Activated CD8-positive, alpha-beta T cell treated with anti-CD3 and anti-CD28 coated beads for 36 hours (primary cell): ENCODE measurements at places on chromosomes 16 and 17. TPM values are rescaled to one million over a fixed set of nuclear protein-coding genes. Genes with fewer than 3 reads are reported as not detected.

DNA sequence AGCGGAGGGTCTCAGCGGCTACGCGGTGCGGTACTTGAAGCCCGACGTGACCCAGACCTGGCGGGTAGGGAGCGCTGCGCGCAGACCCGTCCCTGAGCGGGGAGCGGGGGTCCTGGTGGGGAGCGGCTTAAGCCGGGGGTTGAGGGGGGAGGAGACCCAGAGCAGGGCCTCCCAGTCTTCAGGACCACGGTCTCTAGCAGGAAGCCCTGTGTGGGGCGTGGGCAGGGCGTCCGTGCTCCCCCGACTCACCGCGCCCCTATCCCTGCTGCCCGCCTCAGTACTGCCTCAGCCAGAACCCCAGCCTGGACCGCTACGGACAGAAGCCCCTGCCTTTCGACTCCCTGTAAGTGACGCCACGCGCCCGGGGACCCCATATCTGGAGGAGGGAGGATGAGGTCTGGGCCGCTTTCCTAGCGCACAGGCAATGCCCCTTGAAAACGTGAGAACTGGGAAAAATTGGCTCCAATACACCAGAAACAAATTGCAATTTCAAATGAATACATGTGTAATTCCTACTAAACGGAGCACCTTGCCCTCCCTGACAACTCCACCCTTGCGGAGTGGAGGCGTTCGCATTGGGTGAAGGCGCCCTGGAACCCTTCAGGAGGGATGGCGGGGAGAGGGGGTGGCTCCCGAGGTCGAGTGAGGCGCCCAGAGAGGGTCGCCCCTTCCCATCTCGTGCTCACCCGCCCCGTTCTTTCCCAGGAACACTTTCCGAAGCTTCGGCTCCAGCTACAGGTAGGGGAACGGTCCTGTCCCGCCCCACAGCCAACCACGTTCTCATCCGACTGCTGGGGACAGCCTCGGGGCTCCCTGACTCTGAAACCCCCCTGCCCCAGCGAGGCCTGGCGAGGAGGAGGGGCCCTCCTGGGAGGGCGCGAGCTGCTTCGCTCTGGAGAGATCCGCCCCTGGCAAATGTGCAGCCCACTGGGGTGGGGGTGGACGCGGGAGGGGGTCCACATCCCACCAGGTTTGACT is 14.6 kb upstream of the CNGB1 start:
- no peak for DNase-seq

DNA sequence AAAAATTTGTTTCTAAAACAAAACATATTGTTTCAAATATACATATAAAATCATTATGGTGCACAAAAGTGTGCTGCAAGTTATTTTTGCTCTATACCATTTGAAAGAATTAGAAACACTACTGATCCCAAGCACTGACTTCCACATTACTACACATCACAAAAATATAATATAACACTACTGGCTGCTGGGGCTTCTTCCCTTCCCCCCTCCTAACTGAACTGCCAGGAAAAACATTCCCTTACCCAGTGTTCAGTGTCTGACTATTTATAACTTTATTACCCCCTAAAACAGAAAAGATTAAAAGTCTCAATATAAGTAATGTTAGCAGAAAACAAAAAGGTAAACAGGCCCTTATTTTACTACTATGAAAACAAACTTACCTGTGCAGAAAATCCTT is 36.9 kb downstream of the GPATCH8 start:
- DNase-seq = no peak

- DNase-seq = no peak
These were observed 26.3 kb downstream of the ADORA2B start for GRCh38 chr17:15971098-15971678.

DNA sequence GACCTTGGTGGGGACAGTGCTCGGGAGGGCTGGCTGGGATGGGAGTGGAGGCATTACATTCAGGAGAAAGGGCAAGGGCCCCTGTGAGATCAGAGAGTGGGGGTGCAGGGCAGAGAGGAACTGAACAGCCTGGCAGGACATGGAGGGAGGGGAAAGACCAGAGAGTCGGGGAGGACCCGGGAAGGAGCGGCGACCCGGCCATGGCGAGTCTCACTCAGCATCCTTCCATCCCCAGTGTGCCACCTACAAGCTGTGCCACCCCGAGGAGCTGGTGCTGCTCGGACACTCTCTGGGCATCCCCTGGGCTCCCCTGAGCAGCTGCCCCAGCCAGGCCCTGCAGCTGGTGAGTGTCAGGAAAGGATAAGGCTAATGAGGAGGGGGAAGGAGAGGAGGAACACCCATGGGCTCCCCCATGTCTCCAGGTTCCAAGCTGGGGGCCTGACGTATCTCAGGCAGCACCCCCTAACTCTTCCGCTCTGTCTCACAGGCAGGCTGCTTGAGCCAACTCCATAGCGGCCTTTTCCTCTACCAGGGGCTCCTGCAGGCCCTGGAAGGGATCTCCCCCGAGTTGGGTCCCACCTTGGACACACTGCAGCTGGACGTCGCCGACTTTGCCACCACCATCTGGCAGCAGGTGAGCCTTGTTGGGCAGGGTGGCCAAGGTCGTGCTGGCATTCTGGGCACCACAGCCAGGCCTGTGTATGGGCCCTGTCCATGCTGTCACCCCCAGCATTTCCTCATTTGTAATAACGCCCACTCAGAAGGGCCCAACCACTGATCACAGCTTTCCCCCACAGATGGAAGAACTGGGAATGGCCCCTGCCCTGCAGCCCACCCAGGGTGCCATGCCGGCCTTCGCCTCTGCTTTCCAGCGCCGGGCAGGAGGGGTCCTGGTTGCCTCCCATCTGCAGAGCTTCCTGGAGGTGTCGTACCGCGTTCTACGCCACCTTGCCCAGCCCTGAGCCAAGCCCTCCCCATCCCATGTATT is 1.1 kb downstream of the CSF3 start:
- no peak for DNase-seq

DNA sequence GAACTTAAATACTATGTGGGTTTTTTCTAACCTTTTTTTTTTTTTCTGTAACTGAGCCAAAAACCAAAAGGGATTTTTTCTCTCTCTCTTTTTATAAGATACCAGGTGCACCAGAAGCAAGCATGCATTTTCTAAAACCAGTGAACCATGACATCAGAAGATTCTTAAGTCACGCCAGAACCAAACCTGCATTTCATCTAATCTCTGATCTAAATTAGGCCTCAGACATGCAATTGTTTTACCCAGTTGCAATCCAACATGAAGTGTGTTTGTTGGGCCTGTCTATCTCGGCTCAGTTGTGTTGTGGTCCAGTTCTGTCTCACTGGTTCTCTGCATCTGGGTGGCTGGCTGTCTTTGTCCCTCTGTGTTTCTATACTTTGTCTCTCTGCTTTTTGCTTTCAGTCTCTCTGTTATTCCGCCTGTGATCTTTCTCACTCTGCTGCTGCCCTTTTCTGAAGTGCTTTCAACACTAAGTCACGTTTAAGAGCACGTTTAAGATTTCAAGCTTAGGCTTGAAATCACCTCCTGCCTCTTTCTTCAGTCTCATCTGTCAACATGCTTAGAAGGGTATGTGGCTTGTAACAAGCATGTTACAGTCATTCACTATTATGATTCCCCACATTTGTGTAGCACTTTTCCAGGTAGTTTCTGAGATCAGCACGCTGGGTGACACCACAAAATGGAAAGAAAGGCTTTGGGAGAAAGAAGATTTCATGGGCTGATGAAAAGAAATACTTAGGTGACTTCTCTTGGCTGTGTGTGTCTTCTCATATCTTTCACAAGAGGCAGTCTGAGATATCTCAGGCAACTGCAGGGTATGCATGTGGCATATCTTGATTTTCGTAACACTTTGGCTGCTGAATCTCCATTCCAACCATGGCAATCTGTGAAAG is 488.9 kb downstream of the SHISA9 start:
- DNase-seq = no peak

DNA sequence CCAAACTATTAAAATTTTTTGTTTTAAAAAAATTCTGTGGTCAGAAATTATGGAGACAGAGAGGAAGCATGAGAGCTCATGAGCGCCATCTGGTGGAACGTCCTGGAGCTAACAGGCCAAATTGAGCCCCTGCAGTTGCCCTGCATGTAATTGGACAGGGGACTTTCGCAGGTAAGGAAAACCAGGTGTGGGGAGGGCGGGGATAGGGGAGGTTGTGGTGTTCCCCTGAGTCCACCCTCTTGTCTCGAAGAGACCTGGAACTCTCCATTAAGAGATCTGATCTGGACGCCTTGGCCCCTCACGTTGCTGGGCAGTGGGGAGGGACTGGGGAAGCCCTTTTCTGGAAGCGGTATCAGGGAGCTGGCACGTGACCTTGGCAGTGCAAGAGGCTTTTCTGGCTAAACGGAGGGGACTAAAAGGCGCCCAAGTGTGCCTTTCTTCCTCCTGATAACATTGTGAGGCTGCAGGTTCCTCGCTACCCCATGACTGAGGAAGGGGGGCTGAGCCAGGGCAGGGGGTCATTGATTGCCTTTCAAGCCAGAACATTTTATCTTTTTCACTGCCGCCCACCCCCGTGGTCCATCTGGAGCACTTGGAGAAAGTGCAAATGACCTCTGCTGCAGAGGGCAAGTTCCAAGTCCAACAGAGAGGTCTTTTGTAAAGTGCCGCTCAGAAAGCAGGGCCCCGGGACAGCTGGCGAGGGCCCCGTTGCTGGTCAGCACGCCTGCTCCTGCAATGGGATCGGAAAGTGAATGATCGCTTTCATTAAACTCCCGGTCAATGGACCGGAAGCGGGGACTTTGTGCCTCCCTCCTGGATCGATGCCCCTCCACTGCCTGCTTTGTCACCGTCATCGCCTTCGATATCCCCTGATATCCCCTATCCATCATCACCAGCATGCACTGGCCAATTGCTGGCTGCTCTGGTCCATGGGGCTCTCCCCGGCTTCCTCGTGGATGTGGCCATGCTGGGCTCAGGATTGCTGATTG is 18.4 kb downstream of the PDILT start:
- DNase-seq = peak; percentile 70

The FOXC2 gene
- not detected for total RNA-seq

GRCh38 chr16:22217890-22218730 is 12.0 kb downstream of the EEF2K start:
- peak; percentile 54 for DNase-seq

GRCh38 chr17:80862481-80862961 is 129.1 kb upstream of the CHMP6 start:
- DNase-seq = no peak

- no peak for DNase-seq
These were observed 948.7 kb downstream of the KCNJ2 start for GRCh38 chr17:71118039-71118438.

GRCh38 chr16:77306075-77306474 is 106.9 kb downstream of the SYCE1L start:
- DNase-seq = peak; percentile 1

The PRSS21 gene
- total RNA-seq = 12.5 TPM

- DNase-seq = no peak
These were observed 19.3 kb upstream of the ARHGAP44 start for GRCh38 chr17:12769981-12770380.

DNA sequence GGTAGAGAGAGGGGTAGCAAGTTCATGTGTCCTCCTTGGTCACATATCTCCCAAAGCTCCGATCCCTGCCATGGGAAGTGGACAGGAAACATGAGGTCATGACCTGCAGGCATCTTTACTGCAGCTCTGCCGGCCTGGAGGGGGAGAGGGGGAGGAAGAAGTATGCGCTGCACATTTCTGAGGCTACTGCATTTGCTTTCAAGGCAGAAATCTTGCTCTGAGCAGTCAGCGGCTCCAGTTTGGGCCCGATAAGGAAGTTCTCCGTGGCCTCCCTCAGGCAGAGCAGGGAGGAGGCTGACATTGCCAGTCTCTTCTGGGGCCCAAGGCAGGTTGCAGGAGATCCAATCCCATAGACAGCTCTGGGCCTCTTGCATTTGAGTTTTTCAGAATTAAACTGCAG is 1.5 kb upstream of the NHERF1 start:
- no peak for DNase-seq

The SLC52A1 gene
- 0.13 TPM for total RNA-seq
